ENCODE measurements at places on chromosomes 1 and 21.

GRCh38 chr1:16171314-16172151, 15.7 kb upstream of the EPHA2 start:
- no peak for DNase-seq

- DNase-seq, result no peak
Observed at GRCh38 chr1:208135354-208135753, 108.8 kb downstream of the PLXNA2 start.

DNA sequence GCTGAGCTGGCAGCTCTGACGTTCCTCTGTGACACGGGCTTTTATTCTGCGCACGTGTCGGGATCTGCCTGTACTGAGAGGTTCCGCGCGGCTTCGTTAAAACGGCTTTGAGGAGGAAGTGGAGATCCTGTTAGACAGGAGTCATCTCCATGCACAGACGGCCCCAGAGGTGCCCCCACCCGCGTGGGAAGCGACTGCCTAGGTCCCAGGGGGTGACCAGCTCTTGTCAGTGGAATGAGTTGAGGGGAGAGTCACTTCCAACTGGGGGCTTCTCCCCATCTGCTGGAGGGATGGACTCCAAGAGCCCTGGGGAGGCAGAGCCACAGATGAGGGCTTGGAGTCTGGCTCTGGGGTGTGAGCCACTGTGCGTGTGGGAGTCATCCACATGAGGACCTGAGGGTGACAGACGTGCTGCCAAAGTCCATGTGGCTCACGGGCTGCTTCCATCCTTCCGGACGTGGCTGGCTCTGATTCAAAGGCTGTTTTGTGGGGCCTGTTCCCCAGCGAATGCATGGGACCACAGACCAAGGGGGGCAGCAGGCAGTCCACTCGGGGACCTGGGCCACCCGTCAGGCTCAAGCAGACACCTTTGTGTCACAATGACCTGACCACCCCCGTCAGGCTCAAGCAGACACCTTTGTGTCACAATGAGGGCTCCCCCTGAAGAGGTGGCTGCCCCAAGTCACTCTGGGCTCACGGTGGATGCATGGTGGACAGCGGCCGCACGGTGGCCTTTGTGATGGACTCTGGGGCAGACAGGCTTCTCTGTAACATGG, 26.8 kb downstream of the PTTG1IP start:
- no peak for DNase-seq

- no peak for DNase-seq
Observed at GRCh38 chr1:34302798-34303197, 126.1 kb downstream of the C1orf94 start.

GRCh38 chr1:245330951-245331350, 176.2 kb downstream of the KIF26B start:
- no peak for DNase-seq

DNA sequence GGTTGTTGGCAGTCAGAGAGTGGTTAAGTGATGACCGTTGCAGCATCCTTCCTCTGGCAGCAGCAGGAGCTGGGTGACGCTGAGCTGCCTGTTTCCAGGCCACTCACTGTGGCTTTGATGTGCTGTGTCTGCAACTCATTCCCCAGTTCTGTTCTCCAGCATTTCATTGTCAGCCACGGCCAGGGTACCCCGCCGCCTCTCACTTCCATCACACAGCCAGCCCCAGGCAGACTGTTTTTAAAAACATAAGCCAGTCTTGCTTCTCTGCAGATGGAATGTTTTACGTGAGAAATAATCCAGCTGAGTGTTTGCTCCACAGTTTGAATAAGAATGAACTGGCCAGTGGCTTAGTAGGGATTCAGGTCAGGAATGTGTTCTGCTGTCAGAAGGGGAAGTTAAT, 21.5 kb upstream of the ST6GALNAC3 start:
- DNase-seq, result no peak

DNA sequence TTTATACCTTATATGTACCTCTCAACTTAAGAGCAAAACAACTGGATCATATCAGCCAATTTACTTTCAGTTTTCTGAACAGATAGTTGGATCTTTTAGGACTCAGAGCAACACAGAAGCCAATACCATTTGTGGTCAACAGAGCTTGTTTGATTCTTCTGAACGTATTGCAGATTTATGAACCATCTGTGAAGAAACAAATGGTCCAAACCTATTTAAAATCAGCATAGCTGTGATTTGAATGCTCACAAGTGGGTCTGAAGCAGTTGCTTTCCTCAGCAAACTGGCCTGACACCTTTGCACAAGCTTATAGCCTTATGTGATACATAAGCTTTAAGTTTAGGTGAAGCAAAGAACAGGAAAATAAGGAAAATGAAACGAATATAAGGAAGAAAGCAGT, 147.6 kb downstream of the LRRIQ3 start:
- no peak for DNase-seq

DNA sequence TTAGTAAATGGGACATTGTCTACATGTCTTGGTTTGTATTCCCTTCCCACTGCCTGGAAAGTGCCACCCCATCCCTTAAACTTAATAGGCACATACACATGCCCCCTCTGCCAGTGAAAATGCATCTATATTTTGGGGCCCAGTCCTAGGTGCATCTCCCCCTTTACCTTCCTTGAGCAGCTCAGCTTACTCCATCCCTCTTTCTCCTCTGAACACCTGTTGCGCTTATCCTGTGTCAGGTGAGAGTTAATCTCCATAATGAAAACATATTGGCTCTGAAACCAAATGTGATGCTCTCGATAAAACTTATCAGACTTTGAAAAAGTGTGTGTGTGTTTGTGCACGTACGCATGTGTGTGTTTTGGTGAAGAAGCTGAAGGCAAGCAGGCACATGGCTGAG, 15.4 kb upstream of the SUCO start:
- no peak for DNase-seq

GRCh38 chr1:65104854-65105534, 43.0 kb upstream of the AK4 start:
- no peak for DNase-seq

GRCh38 chr1:95230256-95230655, 3.8 kb upstream of the RWDD3 start:
- no peak for DNase-seq

- no peak for DNase-seq
Observed at GRCh38 chr21:42475526-42476387, 20.3 kb downstream of the RSPH1 start.

DNA sequence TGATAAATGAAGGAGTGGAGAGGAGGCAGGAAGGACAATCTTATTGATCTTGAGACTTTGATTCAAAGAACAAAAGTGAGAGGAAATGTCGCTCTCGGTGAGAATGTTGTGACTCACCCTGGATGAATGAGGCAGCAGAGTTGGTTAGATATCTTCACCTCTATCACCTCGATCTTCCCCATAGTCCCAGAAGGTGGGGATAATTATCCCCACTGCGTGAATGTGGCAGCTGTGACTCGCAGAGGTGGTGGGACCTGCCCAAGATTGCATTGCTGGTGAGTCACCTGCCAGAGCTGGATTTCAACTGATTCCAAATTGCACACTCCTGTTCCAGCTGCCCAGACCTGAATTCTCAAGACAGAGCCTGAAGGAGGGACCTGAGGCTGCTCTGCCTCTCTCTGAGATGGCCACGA, 105.0 kb downstream of the MATN1 start:
- peak; percentile 89 for DNase-seq

DNA sequence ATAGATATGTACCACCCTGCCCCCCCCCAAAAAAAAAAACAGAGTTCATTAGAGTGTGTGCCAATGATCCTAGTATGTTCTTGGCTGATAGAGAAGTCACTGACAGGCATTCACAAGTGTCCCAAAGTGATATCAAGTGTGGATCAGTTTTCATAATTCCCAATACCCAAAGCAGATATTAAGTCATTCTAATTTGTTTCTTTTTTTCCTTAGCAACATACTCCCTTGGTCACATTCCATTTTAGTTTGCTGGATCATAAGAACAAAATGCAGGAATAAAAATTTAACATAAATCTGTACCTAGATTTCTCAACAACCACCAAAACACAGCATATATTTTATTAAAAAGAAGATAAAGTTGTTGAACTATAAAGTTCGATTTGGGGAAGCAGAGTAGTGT, 129.8 kb upstream of the PALMD start:
- no peak for DNase-seq

DNA sequence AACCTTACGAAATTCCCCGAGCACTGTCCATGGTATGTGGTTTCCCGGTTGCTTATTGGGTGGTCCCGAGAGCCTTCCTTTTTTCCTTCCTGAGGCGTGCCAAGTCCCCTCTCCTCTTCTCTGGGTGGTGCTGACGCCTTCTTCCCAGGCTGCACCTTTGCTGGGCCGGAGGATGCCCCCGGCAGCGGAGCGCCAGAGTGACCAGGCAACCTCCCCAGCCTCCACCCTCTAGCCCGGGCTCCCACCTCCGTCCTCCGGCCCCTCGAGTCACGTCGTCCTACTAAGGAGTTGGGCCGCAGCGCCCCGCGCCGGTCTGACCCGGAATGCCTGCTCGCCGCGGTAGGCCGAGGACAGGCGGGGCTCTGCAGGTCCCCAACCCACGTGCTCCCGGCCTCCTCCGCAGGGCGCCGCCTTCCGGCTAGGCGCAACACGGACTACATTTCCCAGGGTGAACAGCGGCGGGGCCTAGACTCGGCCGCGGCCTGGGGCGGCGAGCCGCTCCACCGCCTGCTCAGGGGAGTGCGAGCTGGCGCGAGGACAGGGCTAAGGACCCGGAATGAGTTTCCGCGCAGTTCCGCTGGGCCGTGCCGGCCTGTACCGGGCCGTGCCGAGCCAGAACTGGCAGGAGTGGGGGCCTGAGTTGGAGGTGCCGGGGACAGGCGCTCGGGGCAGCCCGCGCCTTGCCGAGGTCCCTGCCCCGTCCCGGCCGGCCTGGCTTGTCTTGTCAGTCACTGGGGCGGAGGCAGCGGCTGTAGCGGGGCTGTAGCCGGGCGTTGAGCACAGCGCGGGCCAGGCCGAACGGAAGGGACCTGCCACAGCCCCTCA, at the start of gene IPO13:
IPO13 (plus strand) TSS at position 715 of the 825 bp plus-strand sequence. CDS start 651 bp downstream, outside the sequence.
- DNase-seq, result peak; percentile 98

DNA sequence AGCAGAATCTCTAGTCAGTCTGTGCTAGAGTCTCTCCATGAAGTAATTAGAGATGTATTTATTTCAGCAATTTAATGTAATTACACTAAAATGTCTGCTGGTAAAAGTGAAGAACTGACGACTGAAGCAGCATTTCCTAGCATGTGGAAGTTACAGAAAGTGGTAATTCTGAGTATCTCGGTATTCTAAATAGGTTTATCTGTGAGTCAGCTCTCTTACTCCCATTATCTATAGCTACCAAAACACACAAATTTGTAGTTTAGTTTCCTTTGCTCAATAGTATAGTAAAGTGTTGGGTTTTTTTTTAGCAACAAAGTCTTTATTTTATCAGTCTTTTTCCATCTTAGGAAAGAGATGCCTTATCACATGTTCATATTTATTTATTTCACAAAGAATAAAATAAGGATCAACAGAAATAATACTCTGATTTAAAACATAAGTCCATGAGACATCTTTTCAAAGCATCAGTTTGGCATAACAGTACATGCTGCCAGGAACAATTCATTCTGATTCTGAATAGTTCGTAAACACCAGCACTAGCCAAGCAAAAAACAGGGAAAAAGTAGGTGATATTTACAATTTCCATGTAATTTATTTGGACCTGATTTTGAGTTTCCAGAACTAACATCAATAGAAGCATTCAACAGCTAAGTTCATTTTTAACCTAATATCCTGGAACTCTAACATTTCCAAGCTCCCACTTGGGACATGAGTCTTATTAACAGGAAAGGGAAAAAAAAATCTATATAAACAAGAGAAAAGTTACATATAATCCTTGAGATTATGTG, 76.3 kb downstream of the KCNT2 start:
- DNase-seq, result no peak

- no peak for DNase-seq
Observed at GRCh38 chr1:101366513-101367215, 129.8 kb downstream of the S1PR1 start.

DNA sequence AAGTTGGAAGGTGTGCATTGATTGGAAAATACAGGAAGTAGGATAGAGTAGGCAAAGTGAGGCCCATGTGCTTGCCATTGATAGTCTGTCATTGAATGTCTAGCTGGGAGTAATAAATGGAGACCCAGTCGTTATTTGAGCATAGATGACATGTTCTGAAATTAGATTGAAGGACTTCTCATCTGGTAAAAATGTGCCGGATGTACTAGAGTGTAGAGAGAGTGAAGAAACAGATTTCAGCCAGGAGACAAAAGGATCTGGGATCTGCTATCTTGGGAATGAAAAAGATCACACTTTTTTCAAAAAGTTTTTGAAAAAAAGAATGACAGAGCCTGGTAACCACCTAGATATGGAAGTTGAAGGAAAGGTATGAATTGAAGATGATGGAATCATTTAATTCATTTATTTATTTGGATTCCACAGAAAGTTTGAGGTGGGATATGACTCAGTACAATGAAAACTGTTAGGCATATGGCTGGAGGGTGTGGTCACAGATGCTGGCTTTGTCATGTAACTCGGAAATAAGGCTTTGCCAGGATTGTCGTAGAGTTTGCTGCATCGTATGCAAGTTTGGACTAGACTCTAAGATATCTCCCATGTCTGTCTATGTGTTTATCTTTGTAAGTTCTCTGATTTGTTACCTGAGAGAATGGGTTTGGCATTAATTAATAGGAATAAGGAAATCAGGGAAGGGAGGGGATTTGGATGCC, 137.1 kb downstream of the PBX1 start:
- no peak for DNase-seq

DNA sequence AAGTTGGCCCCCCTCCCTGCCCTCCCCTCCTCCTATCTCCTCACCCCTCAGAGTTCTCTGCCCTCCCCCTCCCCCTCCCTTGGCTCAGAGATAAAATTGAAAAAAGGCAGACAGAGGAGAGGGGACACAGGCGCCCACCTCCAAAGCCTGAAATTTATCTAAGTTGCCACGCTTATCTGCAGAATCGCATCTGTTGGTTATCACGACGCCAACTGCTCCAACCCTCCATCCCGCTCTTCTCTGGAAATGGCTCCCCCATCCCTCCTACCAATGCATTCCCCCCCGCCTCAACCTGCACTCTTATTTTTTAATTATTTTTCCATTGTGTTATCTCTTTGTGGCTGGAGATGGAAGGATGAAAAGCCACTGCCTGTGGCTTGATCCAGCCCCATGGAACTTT, 90.3 kb downstream of the TAS1R2 start:
- no peak for DNase-seq

GRCh38 chr1:8023995-8024313, 2.2 kb downstream of the ERRFI1 start:
- DNase-seq, result no peak

GRCh38 chr1:64597113-64597512, 127.2 kb downstream of the CACHD1 start:
- DNase-seq, result no peak

DNA sequence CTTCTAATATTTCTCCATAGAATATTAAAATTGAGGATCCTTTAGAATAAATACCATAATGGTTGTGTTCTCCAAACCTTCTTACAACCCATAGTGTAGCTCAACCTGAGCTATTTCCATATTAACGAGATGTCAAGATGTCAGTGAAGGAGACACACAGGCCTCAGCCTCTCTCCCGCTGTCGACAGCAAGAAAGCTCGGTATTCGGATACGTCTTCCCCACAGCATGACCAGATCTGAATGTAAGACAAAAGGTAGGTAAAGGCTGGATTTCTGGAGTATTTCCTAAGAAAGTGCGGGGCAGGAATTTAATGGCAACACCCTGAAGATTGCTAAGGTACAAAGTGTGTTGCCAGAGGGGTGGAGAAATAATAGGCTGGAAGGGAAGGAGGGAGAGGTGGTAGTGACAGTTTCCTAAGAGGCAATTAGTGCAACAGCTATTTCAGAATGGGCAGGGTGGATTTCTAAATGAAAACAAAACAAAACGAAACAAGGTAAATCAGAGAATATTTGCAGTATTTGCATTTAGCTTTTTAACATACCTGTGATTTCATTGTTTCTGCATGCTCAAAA, 1.7 kb downstream of the ADSS2 start:
- no peak for DNase-seq

- DNase-seq, result no peak
Observed at GRCh38 chr1:94919241-94920030, 7.5 kb downstream of the CNN3 start.

All from PC-9 (cell line).